ENCODE measurements at places on chromosomes 3 and 15.

DNA sequence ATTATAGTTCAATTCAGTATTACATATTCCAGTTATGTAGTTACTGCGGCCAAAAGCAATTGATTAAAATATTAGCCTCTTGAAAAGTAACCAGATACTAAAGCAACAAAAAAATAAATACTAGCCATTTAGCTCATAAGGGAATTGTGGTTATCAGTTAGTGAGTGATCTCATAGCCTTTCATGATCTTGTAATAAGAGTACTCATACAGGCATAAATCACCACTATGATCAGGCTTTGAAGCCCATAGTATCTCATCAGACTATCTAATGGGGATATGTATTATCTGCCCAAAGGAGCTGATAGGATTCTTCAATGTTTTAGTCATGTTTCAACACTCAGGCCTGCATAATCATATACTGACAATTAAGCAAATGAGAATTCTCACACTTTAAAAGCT is 184.1 kb upstream of the CCDC54 start:
- no peak for DNase-seq

DNA sequence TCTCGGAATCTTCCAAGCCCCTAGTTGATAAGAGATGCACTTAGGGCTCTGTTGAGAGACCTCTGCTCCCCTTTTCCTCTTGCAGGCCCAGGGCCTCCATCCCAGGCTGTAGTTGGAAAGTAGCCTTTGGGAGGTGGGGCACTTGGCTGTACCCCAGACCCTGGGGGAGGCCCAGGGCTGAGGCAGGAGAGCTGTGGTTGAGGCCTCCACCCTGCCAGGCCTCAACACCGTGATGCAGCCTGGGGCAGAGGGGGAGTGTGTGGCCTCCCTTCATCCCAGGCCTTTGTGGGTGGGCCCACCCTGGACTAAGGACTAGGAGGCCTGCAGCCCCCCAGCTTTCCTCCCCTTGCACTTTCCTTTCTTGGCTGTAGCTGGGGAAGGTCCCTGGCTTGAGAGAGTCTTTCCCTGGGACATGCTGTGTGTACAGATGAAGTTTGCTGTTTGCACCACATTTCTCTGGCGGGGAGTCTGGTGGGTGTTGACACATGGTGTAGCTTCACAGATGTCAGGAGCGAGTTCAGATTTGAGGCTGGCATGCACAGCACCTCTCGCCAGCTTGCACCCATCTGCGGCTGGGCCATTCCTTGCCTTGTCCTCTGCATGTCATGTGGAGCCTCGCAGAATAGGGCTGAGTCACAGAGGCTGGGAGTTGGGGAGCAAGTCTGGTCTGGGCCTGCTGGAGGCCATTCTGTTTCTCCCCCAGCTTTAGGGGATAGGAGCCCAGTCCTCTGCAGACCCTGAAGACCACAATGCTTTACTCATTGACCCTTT is 13.7 kb downstream of the PLEKHO2 start:
- no peak for DNase-seq

GRCh38 chr15:68463996-68464395 is 32.0 kb upstream of the ITGA11 start:
- no peak for DNase-seq

GRCh38 chr3:39280571-39280970 is 735 bp upstream of the CX3CR1 start:
- DNase-seq = no peak

DNA sequence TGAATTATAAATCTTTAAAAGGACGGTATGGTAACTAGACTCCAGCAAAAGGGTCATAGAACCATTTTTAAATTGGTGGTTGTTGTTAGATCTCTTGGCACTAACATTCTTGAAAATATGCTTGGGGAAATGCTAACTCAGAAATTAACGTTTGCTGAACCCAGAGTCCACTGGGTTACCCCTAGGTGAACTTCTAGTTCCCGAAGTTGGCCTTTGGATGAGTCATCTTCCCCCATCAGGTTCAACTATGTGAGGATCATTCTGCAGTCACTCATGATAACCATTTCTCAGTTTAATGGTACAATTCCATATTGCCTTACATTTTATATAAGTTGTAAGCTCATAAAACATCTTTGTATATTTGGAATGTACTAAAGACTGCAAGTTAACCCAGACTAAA is 204.7 kb downstream of the THSD4 start:
- no peak for DNase-seq

DNA sequence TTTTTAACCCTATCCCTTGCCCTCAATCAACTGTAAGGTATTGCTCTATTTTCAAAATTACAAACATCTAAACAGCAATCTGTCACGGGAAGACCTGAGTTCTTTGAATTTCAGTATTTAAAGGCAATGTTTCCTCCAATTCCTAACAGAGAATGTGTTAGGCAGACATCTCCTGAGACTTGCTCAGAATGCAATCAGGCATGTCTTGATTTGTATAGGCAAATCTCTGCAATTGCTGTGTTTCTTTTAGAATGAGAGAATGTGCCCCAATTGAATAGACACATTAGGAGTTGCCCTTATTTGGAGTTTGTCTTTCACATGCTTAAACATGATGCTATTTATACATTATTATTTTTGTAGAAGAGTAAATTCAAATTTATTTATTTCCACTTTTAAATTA is 205.6 kb downstream of the CADM2 start:
- no peak for DNase-seq

GRCh38 chr15:66655511-66655910 is 46.5 kb upstream of the SMAD6 start:
- DNase-seq = no peak

- no peak for DNase-seq
Observed at GRCh38 chr3:160174621-160175020, 50.6 kb upstream of the C3orf80 start.

DNA sequence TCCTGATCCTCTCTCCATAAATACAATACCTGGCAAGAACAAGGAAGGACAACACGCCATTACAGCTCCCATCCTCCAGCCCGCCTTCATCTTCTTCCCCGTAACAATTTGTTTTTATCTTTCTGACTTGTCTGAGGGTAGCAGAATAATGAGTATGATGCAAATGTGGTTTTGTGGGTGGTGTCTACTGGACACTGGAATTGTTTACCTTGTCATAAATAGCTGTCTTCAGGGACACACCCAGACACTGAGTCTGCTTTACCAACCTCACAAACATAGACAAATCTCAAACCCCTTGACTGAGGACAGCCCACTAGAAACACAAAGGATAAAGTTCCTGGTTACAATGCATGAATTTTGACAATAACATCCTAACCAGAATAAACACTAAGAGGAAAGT is 13.4 kb downstream of the WDR72 start:
- no peak for DNase-seq

DNA sequence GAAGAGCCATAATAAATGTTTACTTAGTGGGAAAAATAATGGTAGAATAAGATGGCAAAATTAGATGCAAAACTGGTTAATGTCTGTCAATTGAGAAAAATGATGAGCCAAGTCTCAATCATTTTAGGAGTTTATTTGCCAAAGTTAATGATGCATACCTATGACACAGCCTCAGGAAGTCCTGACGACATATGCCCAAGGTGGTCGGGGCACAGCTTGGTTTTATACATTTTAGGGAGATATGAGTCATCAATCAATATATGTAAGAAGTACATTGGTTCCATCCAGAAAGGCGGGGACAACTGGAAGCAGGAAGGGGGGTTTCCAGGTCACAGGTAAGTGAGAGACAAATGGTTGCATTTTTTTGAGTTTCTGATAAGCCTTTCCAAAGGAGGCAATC is 31.5 kb downstream of the CLEC3B start:
- DNase-seq = no peak

DNA sequence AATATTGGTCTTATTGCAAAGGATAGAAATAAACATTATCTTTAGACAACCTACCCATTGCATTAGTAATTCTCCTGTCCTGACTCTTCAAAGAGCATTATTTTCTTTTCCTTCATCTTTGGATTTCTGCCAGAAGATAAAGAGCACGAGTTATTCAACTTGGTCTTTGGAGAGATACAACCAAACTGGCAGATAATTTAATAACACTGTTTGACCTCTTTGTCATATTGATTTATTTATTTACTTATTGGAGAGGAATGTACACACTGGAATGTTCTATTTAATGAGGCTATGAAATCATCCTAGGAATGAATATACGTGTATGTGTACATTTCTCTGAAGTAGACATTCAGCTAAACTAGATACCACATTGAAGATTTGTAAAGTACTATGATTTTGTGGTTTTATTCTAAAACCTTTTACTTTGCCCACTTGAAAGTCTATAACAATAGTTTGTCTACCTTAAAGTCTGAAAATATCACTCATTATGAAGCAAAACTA is 462.1 kb downstream of the C3orf38 start:
- no peak for DNase-seq

DNA sequence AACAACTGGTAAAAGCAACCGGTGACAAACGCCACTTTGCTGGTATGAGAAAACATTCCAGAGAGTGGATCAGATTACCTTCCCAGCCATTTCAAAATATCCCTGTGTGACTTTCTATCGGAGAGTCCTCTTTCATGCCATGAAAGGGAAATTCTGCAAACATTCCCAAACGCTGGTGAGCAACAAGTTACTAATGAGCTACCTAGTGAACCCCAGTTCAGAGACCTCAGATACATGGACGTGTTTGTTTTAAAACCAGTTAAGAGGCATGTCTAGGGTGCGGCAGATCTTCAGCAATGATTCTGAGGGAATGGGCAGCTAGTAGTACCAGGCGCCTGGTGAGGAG is 418.2 kb upstream of the NR2F2 start:
- DNase-seq = no peak

GRCh38 chr3:184737641-184738505 is 26.0 kb upstream of the MAGEF1 start:
- DNase-seq = no peak

DNA sequence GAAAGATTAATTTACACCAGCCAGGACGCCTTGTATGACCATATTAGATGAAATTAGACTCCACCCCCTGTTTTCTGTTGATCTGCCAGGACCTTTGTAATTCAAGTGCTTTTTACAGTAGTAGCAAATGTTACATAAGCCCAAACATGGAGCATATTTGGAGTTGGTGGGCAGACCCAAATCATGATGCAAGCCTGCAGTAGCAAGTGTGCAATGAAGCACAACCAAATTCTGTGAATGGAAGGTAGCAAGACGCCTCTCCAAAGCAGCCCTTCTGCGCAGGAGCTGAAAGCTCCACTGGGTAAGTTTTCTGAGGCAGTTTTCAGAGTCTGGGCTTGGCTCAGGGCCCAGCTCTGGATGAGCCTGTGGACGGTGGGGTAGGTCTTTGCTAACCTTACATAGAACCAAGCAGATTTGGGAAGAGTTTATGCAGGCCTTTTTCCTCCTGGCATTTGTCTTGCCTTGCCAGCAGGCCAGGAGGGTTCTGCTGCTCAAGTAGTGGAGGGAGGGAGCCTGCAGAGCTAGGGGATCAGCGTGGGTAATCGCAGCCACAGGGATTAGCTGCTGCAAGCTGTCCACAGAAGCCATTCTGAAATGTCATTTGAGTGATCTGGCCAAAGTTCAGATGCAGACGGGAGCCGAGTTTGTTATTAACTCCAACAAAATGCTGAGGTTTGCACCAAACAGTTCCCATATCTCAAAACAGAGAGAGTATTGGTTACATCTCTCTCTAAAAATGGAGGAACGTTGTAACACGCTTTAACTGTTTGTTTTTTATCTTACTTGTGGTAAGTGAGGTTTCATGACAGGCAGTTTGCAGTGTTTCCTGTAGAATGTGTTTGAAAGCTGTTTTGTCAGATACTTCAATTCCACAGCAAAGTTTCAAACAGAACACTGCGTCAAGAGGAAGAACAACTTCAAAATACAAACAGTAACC is 55.4 kb downstream of the PSMD6 start:
- DNase-seq = no peak

DNA sequence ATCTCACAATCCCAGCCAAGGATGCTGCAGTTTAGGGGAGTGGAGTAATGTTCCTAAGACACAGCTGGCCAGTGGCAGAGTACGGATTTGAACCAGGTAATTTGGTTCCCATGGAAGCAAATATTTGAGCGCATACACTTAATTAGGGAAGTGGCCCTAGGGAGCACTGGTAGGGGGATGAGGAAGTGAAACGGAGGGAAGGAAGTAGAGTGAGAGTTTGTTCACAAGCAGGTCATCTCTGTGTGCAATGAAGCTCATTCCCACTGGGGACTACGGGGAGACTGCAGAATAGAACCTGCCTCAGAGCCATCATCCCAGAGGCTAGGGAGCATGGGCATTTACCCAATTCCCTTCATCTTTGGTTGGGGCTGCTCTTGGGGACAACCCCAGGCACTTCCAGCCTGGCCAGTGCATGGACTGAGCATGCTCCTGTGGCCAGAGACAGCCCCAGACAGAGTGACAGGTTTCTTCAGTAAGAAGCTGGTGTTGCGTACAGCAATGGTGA is 317.2 kb upstream of the PROK2 start:
- no peak for DNase-seq

DNA sequence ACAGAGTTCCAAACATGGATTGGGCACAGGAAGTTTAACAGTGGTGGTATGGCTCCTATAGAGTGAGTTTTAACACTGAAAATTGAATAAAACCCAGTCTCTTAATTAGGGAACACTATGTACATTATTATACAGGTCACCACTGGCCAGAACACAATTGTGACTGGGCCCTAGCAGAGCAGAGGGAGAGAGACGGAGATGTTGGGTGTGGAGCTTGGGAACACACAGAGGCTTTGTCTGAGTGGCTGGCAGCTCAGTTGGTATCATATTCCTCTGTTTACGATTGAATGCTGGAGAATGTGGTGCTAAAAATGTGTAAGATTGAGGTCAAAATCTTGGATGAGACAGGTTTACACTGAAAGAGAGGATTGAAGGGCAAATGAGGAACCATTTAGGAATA is 6.8 kb upstream of the MOBP start:
- no peak for DNase-seq

GRCh38 chr3:150965436-150965835 is 7.1 kb downstream of the CLRN1 start:
- no peak for DNase-seq

DNA sequence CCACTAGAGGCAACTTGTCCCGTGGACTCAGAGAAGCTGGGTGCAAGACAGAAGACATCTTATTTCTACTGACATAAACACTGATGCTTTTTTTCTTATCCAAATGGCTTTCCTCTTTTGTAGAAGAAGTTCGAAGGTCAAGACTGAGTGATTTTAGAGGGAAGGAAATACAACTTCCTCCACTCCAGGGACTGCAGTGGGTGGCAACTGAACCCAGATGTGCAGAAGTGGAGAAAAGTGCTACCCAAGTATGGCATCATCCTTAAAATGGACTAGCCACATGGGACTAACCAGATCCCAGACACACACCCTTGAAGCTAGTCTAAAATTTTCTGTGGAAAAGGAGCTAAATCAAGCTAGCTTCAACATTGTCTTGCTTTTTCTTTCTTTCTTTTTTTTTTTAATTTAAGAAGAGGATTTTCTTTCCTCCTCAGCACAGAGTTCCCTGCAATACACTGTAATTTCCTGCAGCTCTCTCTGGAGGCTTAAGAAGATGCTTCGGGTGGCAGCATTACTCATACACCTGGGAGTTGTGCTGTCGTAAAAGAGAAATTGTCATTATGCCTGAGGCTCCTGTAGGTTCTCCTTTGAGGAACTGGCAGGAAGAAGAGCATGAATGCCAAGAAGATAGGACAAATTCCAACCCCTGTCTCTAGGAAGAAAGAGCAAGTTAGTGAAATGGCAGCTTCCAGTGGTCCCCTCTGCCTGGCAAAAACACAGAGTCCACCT is 3.8 kb upstream of the FRMD4B start:
- DNase-seq = no peak

- no peak for DNase-seq
Observed at GRCh38 chr15:84649706-84650105, 4.4 kb downstream of the WDR73 start.
